ENCODE measurements at places on chromosomes 16 and 17.

GRCh38 chr17:75155191-75155601, 884 bp upstream of the JPT1 start:
- no peak for DNase-seq

DNA sequence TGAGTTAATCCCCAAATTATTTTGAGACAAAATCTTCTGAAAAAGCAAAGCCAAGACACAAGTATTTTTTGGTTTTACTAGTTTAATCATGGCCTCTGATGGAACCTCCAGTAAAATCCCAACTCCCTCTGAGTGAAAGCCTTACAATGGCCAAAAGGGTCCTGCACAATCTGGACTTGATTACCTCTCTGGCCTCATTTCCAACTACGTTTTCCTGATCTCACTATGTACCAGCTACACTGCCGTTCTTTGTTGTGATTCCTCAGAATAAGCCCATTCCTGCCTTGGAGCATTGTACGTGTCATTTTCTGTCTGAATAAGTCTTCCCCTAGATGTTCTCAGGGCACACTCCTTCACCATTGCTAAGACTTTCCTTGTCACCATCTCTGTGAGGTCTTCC, 37.3 kb downstream of the SPOP start:
- DNase-seq: no peak

GRCh38 chr16:24853169-24853824, 7.5 kb downstream of the SLC5A11 start:
- DNase-seq: no peak

DNA sequence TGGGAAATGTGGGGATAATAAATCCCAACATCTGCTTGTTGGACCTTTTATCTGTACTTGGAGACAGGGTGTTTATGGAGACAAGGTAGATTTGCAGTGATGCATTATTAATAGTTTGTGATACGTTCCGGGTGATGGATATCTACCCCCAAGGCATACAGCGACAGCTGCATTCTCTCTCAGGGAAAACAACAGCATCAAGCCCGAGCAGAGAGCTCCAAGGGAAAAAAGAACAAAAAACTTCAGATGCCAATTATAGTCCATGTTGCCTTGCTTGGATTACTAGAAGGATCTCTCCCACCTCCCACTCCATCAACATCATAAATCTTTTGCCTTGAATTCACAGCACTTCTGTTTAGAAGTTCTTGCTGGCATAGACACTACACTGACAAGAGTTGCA, 187.5 kb upstream of the CDH11 start:
- no peak for DNase-seq

GRCh38 chr17:45775576-45776011, 8.5 kb upstream of the CRHR1 start:
- DNase-seq: no peak

DNA sequence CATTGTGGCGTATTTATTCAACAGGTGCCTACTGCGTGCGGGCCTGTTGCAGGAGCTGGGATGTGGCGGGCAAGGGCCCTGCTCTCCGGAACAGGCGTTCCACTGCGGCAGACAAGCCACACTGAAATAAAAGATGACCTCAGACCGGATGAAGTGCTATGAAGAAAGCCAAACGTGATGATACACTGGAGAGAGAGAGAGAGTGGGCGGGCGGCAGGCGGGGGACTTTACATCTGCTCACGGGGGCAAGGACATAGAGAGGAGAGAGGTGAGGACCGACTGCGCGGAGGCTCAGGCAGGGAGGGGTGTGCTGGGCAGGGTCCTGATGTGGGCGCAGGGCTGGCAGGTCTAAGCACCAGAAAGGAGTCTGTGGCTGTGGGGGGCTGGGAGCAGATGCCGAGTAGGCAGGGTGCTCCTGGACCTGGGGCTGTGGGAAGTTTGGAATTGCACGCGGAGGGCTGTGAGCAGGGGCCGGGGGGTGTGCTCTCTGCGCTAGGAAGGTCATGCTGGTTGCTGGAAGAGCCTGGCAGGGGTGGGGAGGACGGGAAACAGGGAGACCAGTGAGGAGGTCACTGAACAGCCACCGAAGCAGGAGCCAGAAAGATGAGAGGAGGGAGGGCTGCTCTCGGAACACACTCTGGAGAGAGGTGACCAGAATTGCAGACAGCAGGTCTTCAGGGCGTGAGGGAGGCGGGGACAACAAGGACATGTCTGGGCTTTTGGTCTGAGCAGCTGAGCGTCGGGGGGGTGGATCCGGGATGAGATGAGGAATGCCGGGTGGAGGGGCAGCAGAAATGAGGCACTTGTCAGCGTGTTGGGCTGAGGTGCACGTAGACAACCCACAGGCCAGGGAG, 9.9 kb downstream of the MXRA7 start:
- DNase-seq: peak; percentile 76

DNA sequence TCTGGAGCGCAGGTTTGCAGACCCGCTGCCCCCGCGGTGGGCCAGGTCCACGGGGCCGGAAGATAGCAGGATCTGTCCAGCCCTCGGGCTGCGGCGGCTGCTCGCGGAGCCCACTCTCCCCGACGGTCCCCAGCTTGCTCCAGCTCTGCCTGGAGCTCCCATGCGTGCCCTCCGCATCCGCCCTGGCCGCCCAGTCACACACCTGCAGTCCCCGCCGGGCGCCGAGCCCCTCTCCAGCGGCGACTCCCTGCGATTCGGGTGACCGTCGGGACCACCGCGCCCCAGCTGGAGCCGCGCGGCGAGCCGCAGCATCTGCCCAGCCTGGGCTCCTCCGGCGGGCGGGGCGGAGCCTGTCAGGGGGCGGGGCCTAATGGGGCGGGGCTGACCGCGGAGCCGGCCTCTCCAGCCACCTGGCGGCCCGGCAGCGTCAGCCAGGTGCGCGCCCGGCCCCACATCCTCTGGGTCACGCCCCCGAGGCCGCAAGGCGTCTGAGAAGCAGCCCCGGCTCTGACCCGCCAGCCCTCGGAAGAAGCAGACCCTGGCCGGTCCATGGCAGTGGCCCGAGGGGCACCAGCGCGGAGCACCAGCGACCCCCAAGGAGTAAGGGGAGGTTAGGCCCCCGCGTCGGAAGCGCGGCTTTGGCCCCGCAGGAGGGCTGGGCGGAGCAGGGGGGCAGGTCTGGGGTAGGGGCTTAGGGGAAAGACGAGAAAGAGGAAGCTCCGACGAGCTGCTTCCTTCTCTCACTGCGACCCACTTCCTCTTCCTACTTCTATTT, at the start of gene PIK3R5:
Gene PIK3R5, minus strand, starts transcription at position 314 of the 775 bp plus-strand sequence. CDS start 54,213 bp downstream, outside the sequence.
- DNase-seq: no peak

DNA sequence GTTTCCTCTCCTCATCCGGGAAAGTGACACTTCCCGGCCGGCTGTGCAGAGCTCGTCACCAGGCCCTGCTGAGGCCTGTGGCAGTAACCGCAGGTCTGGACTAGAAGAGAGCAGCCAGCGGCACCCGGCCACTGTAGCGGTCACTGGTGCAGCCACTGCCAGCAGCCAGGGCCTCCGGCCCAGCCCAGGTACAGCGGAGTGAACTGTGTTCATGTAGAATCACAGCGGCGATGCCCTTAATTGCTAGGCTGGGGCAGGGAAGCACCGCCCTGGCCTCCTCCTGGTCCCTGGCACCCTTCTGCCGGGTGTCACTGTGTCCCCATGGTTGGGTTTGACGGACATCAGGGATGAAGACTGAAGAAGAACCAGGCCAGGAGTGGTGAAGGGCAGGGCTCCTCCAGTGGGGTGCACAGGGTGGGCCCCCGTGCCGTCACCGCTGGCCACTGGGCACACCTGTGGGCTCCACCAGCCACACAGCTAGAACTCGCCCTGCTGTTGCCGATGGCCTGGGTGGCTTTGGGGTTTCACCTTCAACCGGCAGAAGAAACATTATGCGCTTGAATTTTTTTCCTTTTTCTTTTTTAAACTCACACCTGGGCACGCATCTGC, 165.2 kb upstream of the CHMP6 start:
- DNase-seq: no peak

DNA sequence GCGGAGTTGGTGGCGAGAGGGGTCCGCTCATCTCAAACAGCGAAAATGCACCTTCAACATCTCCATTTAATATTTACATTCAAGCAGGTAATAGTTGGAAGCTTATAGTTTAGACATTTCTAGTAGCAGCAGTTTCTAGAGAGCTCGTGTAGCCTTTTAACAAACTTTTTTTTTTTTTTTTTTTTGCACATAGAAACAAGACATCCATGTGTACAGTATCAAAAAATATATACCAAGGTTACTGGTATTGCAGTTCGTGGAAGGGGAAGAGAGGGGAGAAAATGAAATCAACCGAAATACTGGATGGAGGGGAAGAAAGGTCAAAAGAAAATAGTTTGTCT, 6.2 kb downstream of the CBX4 start:
- DNase-seq: no peak

- DNase-seq: no peak
These were observed 65.6 kb downstream of the SEC14L1 start for GRCh38 chr17:77206158-77206956.

Data from amniotic stem cell (primary cell).